ENCODE measurements at places on chromosomes 4 and X.

DNA sequence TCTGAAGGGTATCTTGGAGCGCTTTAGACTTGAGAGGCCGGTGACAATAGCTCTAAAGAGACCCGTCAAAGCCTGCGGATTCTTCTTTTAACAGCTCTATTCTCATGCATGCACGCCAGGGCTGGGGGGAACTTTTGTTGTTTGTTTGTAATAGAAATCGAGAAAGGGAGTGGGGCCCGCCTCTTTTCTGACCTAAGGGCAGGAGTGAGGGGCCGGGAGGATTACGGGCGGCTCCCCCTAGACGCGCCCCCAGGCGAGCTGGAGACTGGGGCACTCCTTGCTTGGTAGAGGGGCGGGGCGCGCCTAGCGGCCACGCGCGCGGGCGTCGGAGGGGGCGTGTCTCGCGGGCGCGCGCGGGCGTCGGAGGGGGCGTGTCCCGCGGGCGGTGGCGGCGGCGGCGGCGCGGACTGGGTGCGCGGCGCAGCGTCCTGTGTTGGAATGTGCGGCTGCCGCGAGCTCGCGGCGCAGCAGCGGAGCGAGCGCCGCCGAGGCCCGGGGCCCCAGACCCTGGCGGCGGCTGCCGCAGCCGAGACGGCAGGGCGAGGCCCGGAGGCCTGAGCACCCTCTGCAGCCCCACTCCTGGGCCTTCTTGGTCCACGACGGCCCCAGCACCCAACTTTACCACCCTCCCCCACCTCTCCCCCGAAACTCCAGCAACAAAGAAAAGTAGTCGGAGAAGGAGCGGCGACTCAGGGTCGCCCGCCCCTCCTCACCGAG, at the start of gene REST:
REST (plus strand) TSS at position 412 of the 717 bp plus-strand sequence. CDS start 2,739 bp downstream, outside the sequence.
- DNase-seq = peak; percentile 64

DNA sequence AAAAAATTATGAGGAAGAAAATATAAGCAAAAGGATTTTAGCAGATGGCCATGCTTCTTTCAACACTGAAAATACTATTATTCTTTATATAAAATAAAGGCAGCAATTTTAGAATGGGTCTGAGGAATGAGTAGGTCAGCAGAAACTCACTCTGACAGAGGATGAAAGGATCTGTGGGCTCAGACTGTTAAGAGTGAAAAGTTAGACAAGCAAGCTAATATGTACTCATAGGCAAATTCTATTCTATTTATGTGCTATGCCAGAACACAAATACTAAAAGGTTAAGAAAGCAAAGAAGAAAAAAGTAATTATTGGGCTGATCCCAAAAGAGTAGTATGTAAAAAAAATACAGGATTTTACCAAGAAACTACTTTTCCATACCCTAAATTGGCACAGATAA, 13.9 kb downstream of the LCORL start:
- DNase-seq = no peak

- DNase-seq = no peak
Measured at GRCh38 chr4:71231129-71232055, 107.4 kb upstream of the SLC4A4 start.

GRCh38 chrX:79140731-79141130, 3.8 kb upstream of the GPR174 start:
- DNase-seq = no peak

DNA sequence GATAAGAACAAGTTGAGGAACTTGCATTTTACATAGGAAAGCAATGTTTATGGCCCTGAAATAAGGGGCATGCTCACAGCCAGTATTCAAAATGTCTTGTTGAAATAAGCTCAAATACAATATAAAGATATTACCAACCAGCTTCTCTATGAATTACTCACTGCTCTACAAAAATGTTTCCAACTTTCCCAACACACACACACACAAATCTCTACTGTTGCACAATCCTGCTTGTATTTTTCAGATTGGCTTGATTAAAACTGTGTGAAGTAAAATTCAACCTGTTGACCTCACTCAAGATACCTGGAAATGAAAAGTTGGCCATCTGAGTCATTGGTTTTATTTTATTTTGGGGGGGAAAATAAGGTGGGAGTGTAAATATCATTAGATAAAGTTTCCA, 128.6 kb downstream of the CHIC2 start:
- DNase-seq = no peak

DNA sequence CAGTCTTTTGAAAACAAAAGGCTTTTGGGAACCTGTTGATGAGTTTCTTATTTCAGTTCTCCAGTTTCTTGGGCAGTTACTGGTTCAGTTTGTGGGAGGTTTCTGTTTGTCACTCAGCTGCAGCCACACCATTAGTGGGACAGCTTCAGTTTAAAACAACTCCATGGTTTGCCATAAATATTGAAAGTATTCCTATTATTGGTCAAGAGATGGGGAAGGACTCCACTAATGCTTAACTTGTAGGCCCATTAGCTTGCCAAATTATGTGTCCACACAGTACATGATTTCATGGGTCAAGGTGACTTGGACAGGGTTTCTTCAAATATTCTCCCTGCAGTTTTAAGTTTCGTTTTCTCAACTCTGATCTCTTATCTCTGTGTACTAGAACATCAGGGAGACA, 15.5 kb upstream of the ASIC5 start:
- no peak for DNase-seq

- no peak for DNase-seq
Measured at GRCh38 chr4:67207941-67208441, 337.3 kb downstream of the CENPC start.

DNA sequence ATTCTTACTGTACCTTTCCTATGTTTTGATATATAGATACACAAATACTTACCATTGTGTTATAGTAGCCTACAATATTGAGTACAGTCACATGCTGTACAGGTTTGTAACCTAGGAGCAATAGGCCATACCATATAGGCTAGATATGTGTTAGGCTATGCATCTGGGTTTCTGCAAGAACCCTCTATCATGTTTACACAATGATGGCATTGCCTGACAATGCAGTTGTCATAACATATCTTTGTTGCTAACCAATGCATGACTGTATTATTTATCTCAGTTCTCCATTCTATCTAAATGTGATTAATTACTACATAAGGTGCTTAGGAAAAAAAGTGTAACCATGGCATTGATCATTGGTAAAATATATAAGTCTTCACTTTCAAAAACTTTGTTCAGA, 10.0 kb upstream of the SPCS3 start:
- DNase-seq = no peak

Data from stimulated activated CD8-positive, alpha-beta memory T cell treated with anti-CD3 and anti-CD28 coated beads, Interleukin-2, amount 100 ng/mL, for 48 hours (primary cell).